CD4-positive, alpha-beta T cell treated with Interleukin-2 at 100 ng/mL for 4 hours (primary cell): ENCODE measurements at places on chromosomes 6 and 20.

GRCh38 chr6:146901940-146902816, 302.0 kb upstream of the STXBP5 start:
- no peak for DNase-seq

DNA sequence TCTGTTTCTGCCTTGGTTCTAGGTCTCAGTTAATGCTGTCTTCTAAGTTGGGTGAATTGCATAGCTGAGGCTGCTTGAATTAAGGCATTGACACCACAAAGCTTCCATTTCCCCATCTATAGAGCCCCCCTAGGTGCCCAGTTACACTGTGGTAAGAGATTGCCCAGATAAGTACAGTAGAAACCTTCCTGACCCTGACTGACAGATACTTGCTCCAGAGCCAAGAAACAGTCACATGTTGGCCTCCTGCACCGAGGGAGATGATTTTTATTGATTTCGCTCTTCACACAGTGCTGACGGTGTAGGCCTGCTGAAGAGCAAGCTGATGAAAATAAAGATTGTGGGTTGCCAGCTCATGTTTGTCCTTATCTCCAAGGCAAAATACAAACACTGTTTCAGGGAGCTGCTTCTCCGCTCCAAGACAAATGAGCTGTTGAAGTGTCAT, 67.9 kb downstream of the TRMT11 start:
- DNase-seq, result no peak

GRCh38 chr20:53904261-53904660, 166.1 kb downstream of the BCAS1 start:
- no peak for DNase-seq

GRCh38 chr6:144854654-144855053, 569.5 kb downstream of the UTRN start:
- DNase-seq, result no peak

DNA sequence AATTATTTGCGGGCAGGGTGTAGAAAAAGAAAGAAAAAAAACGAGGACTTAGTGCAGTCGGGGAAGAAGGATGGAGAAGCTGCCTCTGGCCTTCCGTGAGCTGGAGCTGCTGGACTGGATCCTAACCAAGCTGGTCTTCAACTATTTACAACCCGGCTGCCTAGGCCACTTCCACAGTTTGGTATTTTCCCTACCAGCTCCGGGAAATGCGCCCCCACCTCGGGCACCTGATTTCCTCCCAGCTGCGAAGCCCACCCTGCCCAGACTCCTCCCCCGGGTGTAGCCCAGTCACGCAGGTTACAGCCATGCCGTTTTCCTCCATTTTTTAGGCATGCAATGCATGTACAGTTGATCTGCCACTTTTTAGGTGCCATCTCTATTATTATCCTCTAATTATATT, 21.2 kb downstream of the THEMIS start:
- no peak for DNase-seq

DNA sequence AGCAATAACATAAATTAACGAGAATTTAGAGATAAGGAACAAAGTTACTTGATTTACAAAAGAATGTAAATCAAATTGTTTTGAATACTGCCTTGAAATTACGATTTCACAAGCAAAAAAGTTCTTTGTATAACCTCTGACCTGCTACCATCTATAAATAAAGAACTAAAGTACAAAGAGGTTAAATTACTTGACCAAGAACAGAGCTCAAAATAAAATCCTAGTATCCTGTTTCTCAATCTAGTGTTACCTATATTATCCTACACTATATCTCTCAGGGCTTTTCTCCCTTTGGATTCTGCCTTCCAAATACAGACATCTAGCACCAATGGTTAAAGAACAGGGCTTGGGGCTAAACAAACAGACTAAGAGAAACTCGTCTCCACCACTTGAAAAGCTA, 43.8 kb downstream of the PLN start:
- no peak for DNase-seq

DNA sequence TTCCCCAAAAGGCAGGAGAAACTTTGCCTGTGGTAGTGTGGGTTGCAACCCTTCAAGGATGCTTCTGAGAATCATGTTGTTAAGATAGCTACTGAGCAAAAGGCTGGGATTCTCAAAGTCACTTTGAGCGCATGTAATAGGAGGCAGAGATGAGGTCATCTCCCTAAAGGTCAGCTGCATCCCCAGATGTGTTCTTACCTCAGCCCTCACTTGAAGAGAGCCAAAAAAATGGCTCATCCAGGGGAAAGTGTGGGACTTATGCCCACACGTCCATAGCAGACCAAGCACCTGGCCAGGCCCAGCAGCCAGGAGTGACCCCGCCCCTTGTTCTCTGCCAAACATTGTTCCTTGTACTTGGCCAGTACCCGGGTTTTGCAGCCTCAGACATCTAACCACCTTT, 187.0 kb upstream of the BMP2 start:
- no peak for DNase-seq

GRCh38 chr6:138572167-138572875, 73.0 kb upstream of the NHSL1 start:
- no peak for DNase-seq

DNA sequence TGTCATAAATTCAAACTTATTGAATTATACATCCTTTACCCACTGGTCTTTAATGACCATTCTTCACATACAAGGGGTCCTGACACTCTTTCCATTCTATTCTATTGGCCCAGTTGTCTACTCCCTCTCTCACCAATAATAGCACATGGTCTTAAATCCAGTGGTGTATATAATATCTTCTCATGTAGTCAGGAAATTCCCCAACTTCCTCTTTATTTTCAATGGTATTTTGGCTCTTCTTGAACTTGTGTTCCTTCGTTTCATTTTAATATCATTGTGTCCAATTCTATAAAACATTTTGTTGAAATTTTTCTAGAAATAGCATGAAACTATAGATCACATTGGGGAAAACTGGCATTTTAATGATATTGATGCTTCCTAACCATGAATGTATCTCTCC, 36.8 kb downstream of the PSMB9 start:
- no peak for DNase-seq

DNA sequence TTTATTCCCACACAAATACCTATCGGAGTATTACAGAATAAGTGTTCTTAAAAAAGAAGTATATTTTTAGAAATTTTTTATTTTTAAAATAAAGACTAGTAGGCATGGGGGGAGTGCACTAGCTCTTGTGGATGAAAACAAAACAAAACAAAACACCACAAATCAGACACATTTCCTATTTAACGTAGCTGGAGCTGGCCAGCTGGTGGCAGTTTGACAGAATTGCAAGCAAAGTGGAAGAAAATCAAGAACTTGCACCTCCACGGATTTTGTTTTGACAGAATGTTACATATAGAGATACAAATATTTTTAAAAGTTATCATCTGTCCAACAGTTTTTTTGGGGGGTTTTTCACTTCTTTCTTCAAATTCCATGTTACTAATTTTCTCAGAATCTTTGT, 63.6 kb upstream of the SNRPB2 start:
- no peak for DNase-seq

- DNase-seq, result no peak
Measured at GRCh38 chr6:14645841-14646240, 528.3 kb downstream of the CD83 start.

- no peak for DNase-seq
Measured at GRCh38 chr20:53337390-53338101, 256.1 kb downstream of the ZNF217 start.

DNA sequence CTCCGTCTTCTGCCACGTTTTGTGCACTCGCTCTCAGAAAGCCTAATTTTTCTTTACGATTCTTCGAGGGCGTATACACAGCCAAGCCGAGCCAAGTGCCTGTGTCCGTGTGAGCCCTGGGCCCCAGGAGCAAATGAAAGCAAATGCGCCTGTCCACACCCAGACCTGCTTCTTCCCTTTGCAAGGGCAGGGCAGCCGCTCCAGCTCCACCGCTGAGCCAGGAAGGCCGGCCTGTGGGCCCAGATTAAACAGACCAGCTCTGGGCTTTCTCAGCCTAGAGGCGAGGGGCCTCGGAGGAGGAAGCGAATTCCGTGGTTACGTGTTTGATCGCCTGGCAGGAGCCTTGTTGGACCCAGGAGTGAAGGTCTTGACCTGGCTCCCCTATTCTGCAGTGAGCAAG, 184.6 kb downstream of the SMOC2 start:
- DNase-seq, result no peak

DNA sequence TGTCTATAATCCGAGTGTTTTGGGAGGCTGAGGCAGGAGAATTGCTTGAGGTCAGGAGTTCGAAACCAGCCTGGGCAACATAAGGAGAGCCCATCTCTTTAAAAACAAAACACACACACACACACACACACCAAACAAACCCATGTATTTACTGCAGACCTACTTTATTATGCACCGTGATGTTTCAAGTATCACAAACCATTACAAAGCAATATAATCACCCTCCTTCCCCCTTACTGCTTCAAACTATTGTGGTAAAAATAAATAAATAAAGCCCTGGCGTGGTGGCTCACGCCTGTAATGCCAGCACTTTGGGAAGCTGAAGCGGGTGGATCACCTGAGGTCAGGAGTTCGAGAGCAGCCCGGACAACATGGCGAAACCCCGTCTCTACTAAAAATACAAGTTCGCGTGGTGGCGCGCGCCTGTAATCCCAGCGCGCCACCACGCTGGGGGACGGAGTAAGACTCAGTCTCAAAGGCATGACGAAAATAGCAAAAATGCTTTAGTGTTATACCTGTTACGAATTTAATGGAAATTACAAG, 1.5 kb downstream of the TBCC start:
- DNase-seq, result no peak

DNA sequence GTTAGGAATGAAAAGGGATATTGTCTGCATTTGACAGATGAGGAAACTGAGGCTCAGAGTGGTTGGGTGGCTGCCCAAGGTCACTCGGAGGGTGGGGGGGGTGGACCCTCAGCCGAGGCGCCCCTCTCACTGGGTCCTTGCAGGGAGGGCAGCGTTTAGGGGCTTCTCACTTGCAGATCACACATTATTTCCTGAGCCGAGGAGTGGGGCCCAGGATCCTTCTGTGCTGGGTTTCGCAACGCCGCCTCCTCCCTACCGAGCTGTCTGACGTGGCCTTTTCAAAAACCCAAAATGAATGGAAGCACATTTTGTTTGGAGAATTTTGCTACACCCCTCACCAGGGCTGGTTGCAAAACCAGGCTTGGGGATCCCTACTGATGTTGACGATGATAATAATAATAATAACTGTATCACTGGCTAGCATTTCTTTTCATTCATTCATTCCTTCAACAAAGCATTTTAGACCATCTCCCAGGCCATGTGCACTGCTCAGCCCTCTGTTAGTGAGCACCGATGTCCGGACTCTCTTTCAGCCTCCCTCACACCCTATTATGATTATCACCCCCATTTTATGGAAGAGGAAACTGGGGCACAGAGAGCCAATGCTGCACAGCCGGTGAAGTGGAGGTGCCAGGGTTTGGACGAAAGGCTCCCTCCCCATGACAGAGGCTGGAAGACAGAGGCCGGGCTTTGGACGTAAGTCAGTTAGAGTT, 5.2 kb downstream of the DLGAP4 start:
- no peak for DNase-seq

GRCh38 chr20:20489648-20490341, 121.9 kb downstream of the INSM1 start:
- DNase-seq, result no peak

DNA sequence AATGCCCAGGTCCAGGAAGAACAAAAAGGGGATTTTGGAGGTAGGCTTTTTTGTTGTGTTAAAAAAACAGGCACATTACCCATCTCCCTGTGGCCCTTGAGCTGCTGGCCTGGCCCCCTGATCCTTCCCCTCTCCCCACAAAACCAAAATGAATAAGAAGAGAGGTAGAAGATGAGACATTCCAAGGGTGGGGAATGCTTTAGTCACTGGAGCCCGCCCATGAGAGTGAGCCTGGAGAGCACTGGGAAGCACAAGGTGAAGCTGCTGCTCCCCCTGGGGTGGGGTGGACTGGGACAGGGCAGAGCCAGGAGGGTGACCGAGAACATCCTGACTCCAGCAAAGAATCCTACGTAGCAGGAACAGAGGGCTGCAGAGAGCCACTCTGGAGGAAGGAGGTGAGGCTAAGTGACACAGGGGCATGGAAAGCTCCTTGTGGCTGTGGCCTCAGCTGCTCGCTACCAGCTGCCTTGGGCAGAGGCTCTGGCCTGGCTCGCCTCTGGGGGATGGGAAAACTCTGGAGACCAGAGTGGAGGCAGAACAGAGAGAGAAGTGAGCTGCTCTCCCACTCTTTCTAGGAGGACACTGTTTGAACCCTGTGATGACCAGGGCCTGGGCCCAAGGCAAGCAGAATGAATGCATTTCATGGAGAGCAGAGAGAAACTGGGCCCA, 48.3 kb downstream of the AKAP7 start:
- DNase-seq, result no peak

- no peak for DNase-seq
Measured at GRCh38 chr20:38607351-38607750, 5.7 kb downstream of the ARHGAP40 start.

GRCh38 chr6:9521152-9521530, 893.7 kb downstream of the TFAP2A start:
- no peak for DNase-seq

DNA sequence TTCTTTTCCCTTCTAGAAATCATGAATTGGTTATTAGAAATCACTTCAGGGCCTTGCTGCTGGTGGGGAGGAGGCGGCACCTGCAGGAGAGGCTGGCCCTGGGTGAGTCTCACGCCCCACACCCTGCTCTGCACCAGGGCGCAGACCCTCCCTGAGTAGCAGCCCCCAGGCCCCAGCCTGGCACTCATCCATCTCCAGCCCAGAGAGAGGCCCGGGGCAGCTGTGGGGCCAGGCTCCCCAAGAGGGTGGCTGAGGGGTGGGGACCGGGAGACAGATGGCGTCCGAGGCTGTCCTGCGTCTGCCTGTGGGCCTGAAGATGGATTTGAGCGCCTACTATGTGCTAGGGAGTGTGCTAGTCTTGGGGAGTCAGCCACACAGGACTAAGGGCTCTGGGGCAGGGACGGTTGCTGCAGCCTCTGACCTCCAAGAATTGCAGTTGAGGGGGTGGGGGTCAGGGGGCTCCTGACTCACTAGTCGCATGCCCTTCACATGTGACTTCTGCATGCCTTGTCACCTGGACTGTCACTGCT, 59.6 kb upstream of the GATA5 start:
- no peak for DNase-seq

DNA sequence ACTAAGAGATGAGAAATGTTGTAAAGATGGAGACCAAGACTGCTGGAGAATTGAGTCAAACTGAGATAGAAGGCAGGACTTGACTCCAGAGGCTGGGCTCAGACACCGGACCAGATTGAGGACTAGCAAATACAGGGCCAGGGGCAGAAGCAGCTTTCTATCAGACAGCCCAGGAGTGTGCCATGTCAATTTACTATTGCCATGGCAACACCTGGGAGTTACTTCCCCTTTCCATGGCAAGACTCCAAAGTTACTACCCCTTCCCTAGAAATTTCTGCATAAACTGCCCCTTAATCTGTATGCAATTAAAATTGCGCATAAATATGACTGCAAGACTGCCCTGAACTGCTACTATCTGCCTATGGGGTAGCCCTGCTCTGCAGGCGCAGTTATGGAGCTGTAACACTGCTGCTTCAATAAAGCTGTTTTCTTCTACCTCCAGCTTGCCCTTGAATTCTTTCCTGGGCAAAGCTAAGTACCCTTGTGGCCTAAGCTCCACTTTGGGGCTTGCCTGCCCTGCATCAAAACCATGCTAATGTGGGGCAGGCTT, 90.1 kb upstream of the EDN1 start:
- DNase-seq, result no peak
